ENCODE measurements at places on chromosomes 2 and 18.

DNA sequence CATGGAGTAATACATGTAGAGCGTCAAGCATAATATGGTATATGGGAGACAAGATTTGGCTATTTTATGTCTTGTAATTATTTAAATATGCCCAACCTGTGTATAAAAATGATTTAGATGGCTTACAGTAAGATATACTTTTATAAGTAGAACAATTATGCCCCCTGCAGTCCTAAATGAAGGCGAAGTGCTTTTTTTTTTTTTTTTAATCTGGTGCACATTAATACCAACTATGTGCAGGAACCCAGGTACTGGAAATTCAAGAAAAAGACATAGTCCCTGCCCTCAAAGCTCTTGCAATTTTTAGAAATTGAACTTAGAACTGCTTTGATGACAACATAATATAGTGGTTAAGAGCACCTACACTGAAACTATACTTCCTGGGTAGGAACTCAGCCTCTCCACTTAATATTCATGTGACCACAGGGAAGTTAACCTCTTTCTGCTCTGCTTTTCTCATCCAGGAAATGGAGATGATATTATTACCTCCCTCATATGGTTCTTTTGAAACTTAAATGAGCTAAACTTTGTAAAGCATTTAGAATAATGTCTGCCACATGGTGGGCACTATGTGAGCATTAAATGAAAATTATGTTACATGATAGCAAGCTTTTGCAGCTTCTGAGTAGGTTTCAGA is 38.1 kb downstream of the AFTPH start:
- no peak for DNase-seq

DNA sequence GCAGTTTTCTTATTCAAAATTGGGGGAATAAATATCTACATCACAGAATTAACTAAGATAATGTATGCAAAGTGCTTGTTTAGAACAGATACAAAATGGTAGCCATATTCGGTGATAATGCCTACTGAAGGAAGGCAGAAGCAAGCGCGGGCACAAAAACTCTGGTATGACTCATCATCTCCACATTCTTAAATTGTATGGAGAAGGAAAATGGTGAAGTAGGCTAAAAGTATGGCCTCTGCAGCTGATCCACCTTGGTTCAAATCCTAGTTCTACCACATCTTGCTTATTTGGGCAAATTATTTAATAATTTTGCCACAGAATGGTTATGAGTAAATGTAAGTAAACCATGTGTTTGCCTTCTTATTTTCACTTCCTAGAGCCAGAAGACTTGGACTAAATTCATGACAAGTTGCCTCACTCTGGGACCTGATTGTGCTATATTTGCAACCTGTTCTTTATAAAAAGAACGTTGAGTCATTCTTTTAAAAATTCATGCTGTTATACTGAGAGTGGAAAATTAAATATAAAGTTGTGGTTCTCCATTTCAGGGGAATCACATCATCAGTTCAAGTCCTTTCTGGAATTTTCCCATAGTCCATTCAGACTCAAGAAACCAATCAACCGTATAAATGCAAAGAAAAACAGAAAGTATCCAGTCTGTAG is 9.0 kb upstream of the CDK15 start:
- DNase-seq: no peak

DNA sequence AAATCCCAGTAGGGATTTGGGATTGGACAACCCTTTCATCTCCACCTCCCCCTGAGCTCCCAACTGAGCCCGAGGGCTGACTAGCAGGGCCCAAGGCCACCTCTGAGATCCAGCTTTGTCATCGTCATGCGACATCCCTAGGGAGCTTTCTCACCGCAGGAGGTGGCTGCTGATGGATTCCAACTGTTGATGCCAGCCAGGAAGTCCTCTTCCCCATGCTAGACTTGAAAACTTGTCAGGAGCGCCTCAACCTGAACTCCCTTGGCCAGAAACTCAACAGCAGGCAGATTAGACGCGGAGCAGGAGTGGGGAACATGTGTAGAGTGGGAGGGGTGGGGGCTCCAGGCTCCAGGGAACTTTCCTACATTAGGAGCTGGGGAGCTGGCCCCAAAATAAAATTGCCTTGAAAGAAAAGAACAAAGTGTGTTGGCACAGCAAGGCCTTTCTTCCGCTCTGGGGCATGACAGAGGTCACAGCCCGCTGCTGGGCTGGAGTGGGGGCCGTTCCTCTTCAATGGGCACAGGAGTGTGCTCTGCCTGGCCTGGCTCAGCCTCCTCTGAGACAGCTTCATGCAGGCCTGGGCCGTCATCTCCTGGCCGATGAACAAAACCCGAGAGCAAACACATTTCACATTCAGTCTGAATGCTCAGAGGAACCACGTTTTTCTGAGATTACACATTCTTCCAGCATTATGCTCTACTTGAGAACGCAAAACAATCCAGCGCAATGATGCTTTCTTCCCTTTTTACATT is 34.5 kb downstream of the EMILIN2 start:
- no peak for DNase-seq

GRCh38 chr2:54526226-54526879 is 70.2 kb downstream of the SPTBN1 start:
- DNase-seq: no peak

DNA sequence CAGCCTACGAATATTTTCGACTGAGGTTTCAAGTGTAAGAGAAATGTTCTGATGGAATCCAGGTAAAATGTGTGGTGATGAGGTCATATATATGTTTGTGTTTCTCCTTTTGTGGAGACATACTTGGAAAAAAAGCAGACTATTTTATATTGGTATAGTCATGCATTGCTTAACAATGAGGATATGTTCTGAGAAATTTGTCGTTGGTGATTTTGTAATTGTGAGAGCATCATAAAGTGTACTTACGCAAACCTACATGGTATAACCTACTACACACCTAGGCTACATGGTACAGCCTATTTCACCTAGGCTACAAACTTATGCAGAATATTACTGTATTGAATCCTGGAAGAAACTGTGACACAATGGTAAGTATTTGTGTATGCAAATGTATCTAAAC is 1849.9 kb upstream of the CELF4 start:
- DNase-seq: no peak

- no peak for DNase-seq
These were observed 13.4 kb downstream of the DNAJB2 start for GRCh38 chr2:219292616-219293015.

GRCh38 chr2:199668645-199669044 is 182.3 kb downstream of the FTCDNL1 start:
- DNase-seq: no peak

GRCh38 chr18:22191923-22192322 is 22.5 kb downstream of the GATA6 start:
- no peak for DNase-seq

Measured in activated CD4-positive, alpha-beta T cell treated with anti-CD3 and anti-CD28 coated beads, Interleukin-2, amount 50 U/mL, for 24 hours (primary cell).